ENCODE measurements at places on chromosomes 5 and 9.

- no peak for DNase-seq
Observed at GRCh38 chr9:110615498-110615897, 36.0 kb upstream of the SVEP1 start.

GRCh38 chr5:150779397-150780186 lies 1.0 kb downstream of the SMIM3 start:
- DNase-seq: no peak

DNA sequence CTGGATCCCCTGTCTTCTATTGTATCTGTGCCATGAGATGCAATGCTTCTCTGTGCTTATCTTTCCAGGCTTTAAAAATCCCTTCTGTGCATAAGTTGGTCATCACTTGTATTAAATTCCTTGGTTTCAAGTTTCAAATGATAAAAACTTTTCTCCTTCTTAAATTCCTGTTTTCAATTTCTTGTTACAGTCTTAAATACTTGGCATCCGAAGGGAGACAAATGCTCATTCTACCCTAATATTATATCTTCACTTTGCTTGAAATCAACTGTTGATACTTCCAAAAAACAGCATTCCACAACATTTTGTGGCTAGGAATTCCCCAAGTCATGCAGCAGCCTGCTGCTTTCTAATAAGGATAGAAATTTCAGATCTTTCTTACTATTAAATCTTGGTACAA lies 413.2 kb upstream of the ACTBL2 start:
- no peak for DNase-seq

- no peak for DNase-seq
Observed at GRCh38 chr5:159034083-159034824, 65.5 kb downstream of the EBF1 start.

GRCh38 chr5:11306365-11306764 lies 545.3 kb upstream of the DAP start:
- DNase-seq: no peak

- DNase-seq: no peak
Observed at GRCh38 chr5:142797420-142797819, 27.2 kb downstream of the ARHGAP26 start.

DNA sequence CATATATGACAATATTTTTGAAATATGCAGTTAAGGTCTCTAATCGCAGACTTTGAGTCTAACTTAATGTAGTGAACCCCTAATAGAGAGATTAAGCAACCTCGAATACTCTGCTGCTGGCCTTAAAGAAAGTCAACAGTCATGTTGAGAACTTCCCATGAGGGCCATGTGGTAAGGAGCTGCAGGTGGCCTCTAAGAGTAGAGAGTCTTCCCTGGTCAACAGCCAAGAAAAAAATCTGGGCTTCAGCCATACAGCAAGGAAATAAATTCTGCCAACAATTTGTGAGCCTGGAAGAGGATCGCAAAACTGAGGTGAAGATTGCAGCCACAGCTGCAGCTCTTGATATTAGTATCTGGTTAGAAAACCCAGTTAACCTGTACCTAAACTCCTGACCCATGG lies 935.2 kb upstream of the TYRP1 start:
- DNase-seq: no peak

GRCh38 chr9:94783928-94784327 lies 57.4 kb downstream of the AOPEP start:
- DNase-seq: no peak

DNA sequence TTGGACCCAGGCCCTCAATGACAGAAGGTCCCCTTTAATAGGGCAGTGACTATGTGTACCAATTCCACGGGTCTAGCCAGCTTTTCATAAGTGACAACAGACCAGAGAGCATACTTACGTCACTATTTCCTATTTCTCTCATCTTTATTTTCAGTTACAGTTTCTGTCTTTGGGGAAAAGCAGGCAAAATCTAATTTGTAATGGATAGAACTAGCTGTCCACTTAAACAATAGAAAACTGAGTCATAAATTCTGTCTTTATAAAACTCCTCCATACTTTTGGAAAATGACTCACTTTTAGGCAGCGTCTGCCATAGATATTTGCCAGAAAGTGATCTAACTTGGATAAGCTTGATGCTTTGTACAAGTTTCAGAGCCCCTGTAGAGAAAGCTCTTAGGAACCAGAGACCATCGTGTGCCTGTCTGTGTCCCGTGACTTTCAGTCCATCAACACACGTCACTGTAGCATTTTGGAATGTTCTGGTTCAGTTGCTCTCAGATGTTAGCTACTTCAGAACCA lies 101.9 kb downstream of the F2RL2 start:
- DNase-seq: no peak
